Foreskin melanocyte (primary cell): ENCODE measurements at places on chromosomes 4 and X.
A peak's percentile ranks its signal among the peaks of the same experiment; 100 is the strongest.

DNA sequence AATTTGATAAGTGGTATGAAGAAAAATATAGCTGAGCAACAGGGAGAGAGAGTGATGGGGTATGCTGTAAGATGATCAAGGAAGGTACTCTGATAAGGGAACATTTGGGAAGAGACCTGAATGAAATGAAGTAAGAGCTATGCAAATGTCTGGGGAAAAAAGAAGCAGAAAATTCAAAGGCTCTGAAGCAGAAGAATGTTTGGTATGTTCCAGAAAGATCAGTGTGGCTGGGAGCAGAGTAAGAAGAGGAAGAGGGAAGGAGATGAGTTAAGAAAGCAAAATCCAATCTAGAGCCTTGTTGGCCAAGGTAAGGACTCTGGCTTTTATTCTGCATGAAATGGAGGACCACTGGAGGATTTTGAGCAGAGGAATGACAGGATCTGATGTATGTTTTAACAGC lies 90.0 kb downstream of the AWAT2 start:
- DNase-seq, result no peak

- DNase-seq, result no peak
Observed at GRCh38 chrX:134985479-134985878, 5.3 kb upstream of the SMIM10 start.

GRCh38 chr4:151169900-151170299 lies 70.5 kb downstream of the RPS3A start:
- no peak for DNase-seq

- DNase-seq, result no peak
Observed at GRCh38 chr4:152943672-152944071, 7.5 kb downstream of the FHDC1 start.

- DNase-seq, result no peak
Observed at GRCh38 chrX:19793471-19793870, 93.9 kb downstream of the SH3KBP1 start.

- no peak for DNase-seq
Observed at GRCh38 chr4:140863197-140863596, 107.0 kb upstream of the TBC1D9 start.

DNA sequence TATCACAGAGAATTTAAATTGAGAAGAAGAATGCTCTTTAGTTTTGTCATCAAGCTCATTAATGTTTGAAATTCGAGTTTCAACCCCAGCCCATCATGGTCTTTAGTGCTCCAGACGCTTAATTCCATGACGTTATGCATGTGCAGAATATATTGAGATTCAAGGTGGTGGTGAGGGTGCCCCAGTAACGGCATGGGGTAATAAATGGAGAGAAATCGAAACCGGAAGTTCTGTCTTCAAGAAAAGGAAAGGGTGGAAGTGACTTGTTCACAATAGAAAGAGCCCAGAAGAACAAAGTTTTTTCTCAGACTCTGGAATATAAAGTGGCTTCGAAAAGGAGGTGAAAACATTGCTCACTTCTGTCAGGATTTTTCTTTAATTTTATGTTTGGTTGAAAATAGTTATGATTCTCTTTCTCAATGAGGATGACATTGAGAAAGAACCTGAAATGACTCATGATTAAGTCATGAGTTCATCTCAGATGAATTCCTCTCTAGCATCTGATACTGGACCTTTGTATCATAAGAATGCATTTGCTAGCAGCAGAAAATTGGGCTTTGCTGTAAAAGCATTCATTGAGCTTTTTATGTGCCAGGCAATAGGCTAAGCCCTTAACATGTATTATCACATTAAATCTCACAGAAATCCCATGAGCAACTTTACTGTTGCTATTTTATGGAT lies 779 bp upstream of the DDX60L start:
- DNase-seq, result peak; percentile 84

GRCh38 chrX:17737710-17737985 lies 355 bp downstream of the SCML1 start:
- DNase-seq, result no peak

DNA sequence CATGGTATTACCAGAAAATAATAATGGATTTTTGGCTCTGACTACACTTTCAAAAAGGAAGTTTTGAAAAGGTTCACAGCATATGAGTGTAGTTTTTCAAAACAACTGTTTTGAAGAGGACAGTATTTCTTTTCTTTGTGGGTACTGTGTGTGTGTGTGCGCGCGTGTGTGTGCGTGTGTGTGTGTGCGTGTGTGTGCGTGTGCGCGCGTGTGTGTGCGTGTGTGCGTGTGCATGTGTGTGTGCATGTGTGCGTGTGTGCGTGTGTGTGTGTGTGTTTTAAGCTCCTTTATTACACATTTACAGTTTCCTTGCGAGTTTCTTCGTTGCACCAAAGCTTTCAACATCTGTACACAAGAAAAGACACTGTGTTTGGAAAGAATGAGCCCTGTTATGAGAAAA lies 755.4 kb downstream of the SH3BGRL start:
- no peak for DNase-seq

GRCh38 chr4:185587427-185588161 lies 52.3 kb upstream of the PDLIM3 start:
- DNase-seq, result peak; percentile 90

DNA sequence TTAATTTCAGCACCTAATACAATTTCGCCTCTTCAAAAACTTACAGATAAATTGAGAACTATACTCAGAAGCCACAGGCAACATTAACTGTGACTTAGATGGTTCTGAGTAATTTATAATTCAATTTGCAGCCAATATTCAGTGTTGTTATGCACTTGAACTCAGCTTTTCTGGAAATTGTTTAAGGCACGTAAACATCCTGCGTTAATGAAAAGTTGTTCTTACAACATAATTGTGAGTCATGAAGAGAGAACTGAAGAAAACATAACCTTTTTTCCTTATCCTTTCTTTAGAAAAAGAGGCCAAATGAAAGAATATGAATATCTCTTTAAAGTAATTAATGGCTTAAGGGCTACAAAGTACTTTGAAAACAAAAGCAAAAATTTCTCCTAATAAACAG lies 16.6 kb upstream of the H2AZ1 start:
- DNase-seq, result no peak

DNA sequence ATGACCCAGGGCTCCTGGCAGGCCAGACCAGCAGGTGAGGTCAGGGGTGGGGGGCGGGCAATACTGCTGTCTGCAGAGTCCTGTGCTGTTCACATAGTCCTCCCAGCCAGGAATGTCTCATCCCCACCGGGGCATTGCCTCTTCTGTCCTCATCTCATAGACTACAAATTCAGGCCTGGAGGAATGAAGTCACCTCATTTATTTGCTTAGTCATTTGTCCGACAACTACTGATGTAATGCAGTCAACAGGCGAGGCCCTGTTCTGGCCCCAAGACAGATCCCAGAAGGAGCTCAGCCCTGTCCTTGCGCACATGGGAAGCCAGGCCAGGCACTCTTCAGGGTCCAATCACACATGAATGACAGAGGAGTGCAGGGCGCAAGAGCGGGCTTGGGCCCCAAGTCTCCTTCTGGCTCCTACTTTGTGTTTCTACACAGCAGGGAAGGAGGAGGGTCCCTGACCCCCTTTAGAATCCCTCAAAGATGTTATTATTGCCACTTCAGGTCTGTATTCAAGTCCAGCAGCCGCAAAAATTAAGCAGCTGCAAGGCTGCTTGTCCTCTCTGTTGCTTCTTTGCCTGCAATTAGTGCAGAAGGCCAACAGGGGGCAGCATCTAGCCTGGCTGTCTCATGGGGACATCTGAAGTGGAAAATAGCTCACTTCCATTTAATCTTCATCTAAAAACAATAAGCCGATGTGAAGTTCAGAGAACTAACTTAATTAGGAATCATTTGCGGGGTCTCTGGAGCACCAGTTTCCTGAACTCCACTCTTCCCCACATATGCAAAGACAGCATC lies 15.2 kb upstream of the HMX1 start:
- no peak for DNase-seq

- DNase-seq, result no peak
Observed at GRCh38 chrX:141832247-141832646, 5.9 kb upstream of the MAGEC3 start.

DNA sequence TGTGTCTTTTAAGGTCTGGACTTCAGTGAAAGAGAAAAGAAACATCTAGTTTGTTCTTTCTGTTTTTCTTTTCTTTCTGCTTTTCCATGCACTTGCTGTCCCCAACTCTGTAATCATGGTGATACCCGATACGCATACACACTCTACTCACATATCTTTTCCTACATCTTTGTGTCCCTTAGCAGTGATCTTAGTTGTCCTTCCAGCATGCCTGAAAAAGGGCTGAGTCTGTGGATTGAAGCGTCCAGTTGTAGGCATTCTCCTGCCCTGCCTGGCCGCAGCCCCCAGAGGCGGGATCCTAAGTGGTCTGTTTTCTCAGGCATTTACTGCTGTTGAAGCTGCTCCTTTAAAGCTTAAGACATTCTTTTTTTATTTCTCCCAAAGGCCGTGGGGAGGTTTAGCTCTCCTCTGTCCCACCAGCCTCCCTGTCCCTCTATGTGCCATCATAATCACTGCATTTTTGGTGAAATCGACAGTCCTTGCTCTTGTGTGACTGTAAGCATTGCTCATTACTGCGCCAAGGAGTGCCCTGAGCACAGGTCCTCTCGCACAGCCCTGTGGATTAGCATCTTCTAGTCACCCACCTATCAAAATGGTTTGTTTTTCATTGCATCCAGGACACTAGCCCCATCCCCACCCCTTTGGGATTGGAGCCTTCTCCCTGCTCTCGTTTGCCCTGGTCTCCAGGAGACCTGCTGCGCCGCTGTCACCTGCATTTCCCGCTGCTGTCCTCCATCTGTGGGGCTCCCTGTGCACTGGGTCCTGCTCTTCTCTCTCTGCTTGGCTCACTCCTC lies 4.4 kb downstream of the RGS12 start:
- DNase-seq, result no peak

DNA sequence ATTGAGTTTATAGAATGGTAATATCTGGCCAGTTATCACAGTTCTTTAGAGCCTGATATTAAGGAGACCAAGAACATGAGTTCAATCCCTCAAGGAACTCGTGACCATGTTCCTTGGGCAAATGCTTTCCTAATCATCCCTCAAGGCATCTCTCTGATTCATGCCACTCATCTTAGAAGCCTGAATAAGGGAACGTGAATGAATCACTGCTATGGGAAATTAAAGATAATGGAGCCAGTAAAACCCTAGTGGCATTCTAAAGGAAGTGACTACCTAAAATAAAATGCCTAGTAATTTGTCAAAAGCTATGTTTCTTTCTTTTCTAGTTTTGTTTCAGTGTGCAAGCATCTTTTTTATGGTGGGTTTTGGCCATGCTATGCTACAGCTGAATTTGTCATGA lies 1161.3 kb downstream of the C4orf33 start:
- DNase-seq, result peak; percentile 92

- DNase-seq, result no peak
Observed at GRCh38 chr4:184392316-184392715, 82.0 kb downstream of the IRF2 start.

- peak; percentile 91 for DNase-seq
Observed at GRCh38 chr4:91064157-91064853, 937.1 kb downstream of the CCSER1 start.

GRCh38 chr4:2006367-2006766 lies 2.4 kb downstream of the NELFA start:
- no peak for DNase-seq

GRCh38 chr4:40789031-40789430 lies 39.3 kb downstream of the NSUN7 start:
- no peak for DNase-seq

- no peak for DNase-seq
Observed at GRCh38 chrX:140756941-140757340, 47.4 kb downstream of the LINC00632 start.

- DNase-seq, result no peak
Observed at GRCh38 chr4:32337403-32337802, 1617.2 kb downstream of the PCDH7 start.

- DNase-seq, result no peak
Observed at GRCh38 chrX:54819201-54819600, 11.7 kb downstream of the MAGED2 start.

DNA sequence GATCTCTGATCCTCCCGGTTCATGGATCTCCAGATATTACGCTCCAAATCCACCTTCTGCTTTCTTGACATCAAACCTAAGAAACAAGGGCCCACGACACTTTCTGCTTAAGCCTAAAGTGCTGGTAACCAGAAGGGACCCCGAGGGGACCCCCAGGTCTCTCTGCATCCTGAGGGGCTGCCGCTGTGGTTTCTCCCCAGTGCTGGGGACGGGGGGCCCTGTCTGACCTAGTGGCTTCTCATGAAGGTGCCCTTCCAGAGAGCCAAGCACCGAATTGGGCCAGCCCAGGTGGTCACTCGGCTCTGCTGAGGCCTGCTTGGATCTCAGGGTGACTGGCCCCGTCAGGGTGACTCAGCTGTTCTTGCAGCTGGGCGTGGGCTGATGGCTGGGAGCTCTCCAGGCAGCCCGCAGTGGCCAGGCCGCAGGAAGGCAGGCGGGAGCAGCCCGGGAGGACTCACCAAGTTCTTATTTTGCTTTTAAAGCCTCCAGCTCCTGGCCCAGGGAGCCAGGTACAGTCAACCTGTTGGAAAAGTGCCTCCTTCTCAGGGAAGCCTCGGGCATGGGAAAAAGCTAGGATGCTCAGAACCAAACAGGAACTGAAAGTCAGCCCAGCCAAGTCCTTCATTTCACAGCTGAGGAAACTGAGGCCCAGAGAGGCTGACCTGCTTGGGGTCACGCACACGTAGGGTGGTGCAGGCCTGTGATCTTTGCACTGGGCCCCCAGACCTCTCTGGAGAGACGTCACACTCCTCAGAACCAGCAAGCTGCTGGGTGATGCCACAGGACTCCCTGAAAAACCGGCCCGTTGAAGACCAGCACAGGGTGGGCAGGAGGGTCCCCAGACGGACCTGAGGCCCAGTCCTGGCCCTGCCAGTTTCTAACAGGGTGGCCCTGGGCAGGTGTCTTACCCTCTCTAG lies 16.7 kb downstream of the BLOC1S4 start:
- no peak for DNase-seq

GRCh38 chrX:2320089-2320488 lies 180.7 kb downstream of the DHRSX start:
- DNase-seq, result no peak

GRCh38 chr4:67332627-67333026 lies 212.7 kb downstream of the CENPC start:
- peak; percentile 11 for DNase-seq

GRCh38 chrX:334331-334891 lies 15.8 kb upstream of the GTPBP6 start:
- no peak for DNase-seq

GRCh38 chrX:40083979-40084359 lies 13.8 kb downstream of the BCOR start:
- no peak for DNase-seq

- DNase-seq, result no peak
Observed at GRCh38 chrX:102115748-102116147, 9.7 kb upstream of the TCEAL2 start.

DNA sequence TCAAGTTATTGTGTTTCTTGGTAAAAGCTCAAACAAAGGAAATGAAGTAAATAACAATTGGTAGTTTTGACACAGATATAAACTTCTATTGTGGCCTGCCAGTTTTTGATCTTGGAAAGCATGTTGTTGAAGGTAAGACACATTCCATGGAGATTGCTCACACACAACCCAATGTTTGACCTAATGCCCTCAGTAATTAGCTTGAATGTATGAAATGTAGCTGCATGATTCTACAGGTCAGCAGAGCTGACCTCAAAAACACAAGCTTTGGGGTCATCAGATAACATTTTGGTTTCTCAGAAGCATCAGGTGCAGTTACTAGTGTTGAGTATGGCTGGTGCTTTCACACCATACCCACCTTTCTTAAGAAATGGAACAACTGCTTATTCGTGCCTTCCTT lies 16.5 kb downstream of the GPR173 start:
- DNase-seq, result no peak
